Activated CD8-positive, alpha-beta memory T cell treated with anti-CD3 and anti-CD28 coated beads for 1 hour (primary cell): ENCODE measurements at places on chromosomes 16 and 17.

DNA sequence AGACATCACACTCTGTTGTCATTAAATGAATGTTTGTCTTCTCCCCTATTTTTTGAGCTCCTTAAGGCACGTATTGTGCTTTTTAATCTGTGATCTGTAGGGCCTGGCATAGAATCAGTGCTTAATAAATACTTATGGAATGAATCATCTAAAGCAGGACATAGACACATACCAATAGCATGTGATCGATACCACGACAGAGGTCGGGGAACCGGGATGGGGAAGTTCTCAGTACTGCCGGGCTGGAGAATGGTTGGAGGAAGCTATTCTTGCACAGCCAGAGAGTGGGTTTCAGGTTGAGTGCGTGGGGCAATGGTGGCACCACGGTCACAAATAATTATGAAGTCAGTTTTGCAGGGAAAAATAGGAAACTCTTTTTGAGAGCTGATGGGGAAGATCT is 26.8 kb downstream of the NLRP1 start:
- no peak for DNase-seq

GRCh38 chr16:72424757-72425156 is 252.8 kb upstream of the PMFBP1 start:
- no peak for DNase-seq

GRCh38 chr17:219696-220095 is 38.2 kb upstream of the DOC2B start:
- no peak for DNase-seq

DNA sequence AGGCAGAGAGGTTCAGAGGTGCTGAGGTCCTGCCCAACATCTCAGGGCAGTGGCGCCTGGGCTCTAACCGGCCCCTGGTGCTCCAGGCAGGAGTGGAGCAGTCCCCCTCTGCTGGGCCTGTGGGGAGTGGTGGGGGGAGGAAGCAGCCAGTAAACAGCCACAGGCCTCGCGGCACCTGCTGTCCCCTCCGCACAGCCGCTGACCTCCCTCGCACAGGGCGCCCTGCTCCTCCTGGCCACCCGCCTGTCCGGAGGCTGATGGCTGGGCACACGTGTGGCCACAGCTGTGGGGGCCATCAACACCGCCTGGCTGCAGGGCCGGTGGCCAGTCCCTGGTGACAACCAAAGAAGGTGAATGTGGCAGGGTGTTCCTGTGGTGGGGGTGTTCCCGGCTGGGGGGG is 36.8 kb upstream of the PABPN1L start:
- no peak for DNase-seq

DNA sequence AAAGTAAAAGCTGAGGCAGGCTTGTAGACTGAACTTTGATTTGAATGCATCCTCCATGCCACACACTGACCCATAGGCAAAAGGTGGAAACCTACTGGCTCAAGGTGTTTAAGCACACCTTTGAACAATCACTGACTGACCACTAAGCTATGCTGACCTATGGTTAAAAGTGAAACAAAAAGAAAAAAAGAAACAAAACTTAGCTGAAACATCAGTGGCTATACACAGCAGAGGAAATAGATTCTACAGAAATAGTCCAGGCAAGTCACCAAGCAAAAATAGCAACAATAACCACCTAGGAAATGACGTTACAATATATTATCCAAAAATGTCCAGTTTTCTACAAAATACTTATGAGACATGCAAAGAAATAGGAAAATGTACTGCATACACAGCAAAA is 60.2 kb downstream of the RPGRIP1L start:
- no peak for DNase-seq

- no peak for DNase-seq
Measured at GRCh38 chr17:9768381-9768934, 22.9 kb downstream of the DHRS7C start.
